Adrenal gland (tissue), 19 donors: ENCODE measurements at places on chromosomes 7 and 10. TPM values are rescaled to one million over a fixed set of nuclear protein-coding genes. Genes with fewer than 3 reads are reported as not detected.

DNA sequence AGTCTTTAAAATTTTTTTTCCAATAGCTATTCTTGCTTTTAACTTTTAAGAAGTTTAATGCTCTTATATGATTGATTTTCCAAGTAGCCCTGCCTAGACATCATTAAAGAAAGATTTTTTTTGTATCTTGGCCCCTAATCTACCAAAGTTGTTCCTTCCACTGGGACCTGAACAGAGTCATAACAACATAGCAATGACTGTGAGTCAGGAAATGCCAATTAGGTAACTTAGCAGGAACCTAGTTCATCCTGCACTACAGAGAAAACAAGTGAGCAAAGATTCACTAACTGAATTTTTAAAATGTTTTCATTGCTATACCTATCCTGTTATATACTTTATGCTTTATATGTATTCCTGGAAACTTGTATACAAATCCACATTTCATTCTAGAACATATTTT is 284.7 kb downstream of the BICC1 start:
- DNase-seq: no peak

DNA sequence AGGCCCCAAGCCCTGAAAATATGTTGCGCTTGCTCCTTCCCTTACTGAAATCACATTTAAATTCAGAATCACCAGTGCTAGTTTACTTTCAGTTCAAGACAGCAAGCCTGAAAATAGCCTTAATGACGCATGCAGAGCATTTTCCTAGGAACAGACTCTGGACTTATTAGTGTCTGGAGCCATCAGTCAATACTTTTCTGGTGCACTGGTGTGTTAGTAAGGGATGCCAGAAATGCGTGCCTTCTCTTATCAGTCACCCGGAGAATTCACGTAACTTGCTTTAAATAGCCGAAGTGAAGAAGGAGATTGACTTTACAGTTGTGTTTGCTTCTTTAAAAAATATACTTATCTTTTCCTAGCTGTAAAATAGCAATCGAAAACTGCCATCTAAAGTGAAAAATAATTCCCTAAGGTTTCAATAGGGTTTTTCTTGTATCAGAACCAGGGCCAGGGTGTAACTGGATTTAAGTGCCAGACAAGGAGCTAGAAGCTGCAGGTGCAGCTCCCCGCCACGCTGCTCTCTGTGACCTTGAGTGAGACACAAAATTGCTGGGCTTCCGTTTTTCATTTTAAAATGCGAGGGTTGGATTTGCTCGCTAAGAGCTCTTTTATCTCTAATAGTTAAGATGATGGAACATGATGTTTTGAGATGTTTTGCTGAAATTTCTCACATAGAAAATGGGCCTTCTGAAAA is 177.8 kb downstream of the NSUN6 start:
- peak; percentile 55 for DNase-seq

The PNLIP gene
- total RNA-seq: 0.89 TPM

DNA sequence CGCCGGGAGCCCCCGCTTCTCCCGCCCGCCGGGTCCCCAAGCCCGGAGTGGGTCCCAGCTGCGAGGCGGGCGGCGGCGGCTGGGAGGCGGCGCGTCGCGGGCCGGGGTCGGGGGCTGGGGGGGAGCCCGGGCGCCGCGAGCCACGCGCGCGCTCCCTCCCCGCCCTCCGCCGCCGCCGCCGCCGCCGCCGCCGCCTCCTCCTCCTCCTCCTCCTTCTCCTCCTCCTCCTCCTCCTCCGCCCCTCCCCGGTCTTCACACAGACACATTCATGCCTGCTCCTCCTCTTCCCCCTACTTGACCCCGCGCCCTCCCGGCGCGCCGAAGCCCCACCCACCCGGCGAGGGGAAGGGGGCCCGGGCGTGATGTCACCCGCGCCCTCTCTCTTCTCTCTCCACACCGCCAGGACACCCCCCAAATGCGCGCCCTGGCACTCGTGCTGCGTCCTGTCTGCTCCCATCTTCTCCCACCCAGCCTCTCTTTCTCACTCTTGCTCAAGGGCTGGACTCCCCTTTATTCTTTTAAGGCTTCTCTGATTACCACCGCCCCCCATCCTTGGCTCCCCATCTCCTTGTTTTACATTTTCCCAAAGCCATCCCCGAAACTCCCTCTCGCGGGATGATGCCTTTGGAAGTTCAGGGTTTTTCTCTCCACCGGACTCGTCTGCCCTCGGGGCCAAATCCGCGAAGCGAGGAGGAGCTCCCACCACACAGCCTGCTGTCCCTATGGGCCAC is 967 bp upstream of the GLI3 start:
- peak; percentile 72 for DNase-seq

DNA sequence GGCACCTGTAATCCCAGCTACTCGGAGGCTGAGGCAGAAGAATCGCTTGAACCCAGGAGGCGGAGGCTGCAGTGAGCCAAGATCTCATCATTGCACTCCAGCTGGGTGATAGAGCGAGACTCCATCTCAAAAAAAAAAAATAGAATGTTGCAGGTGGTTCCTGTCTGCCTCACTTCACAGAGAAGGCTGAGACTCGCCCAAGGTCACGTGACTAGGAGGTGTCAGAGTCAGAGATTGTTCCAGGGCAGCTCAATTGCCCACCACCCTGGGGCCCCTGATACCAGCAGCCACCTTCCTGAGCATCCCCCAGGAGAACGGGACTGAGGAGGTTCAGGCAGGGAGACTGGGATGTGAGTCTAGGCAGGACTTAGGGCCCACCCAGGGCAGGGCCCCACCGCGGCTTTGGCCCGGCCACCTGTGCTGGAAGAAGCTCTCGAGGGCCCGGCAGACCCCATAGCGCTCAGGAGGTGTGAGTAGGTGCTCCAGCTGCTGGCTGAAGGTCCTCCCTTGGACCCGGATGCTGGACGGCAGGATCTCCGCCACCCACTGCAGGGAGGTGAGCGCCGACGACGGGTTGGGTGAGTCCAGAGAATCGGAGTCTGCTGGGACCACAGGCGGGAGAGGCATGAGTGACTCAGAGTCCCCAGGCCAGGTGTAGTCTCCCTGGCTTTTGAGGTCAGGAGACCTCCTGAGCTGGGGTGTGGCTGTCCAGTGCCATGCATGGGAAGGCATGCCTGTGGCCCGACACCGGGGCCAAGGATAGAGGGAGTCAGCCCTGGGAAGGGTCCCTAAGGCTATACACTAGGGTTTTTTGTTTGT is 30.9 kb downstream of the GRID2IP start:
- no peak for DNase-seq
